GM13977 (cell line): ENCODE measurements at places on chromosomes 2 and 18.

DNA sequence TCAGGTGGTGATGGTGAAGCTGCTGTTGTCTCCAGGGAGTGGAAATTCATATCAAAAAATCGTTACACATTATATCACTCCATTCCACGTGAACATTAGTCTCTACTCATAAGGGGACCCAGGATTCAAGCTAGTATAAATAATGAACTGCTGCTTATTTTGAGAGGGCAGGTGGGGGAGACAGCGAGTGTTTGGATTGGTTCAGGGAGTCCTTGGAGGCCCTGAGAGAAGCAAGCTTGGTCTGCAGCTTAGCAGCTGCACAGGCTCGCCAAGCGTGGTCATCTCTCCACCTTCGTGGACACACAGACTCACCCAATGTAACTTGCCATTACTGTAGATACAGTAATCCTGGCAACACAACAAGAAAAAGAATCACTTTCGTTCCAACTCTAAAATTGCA lies 177.6 kb downstream of the ZNF521 start:
- DNase-seq: no peak

- no peak for DNase-seq
Observed at GRCh38 chr2:95294579-95295250, 2.4 kb upstream of the KCNIP3 start.

- DNase-seq: peak; percentile 39
Observed at GRCh38 chr2:1140389-1141003, 189.8 kb downstream of the SNTG2 start.

GRCh38 chr2:99743146-99743545 lies 253.3 kb upstream of the REV1 start:
- no peak for DNase-seq

GRCh38 chr18:34083910-34084535 lies 140.7 kb downstream of the NOL4 start:
- no peak for DNase-seq
